ENCODE measurements at places on chromosomes 11 and 22.

DNA sequence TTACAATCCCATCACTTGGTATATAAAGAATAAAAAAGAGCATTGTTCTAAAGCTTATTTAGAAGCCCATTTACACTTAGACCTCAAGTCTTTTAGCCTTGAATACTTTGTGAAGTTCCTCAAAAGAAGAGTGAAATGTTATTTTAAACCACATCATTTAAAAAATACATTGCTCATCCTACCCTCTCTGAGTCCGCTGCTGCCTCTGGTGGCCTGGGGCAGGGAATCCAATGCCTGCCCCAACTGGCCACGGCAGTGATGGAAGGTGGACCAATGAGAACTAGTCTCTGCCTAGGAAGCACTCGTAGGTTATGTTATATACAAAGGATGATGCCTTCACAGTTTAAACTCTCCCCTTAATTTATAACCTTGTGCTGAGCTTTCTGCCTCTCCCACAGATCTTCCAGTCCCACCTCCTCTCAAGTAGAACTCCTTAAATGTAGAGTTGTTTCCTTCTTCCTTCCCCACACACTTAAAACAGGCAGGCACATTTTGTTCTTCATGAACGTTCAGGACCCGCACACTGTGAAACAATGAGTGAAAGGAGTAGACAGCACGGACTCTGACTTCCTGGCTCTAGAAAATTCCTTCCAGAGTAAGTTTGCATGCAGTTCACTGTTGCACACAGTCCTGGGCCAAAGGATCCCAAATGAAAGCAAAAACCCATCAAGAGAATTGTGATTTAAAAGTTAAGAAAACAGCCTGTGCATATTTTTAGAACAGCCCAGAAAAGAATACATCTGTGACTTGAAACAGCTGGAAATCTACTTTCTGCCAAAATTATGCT lies 167.8 kb downstream of the RRAS2 start:
- DNase-seq, result no peak

GRCh38 chr11:117809236-117810055 lies 12.4 kb upstream of the DSCAML1 start:
- no peak for DNase-seq

DNA sequence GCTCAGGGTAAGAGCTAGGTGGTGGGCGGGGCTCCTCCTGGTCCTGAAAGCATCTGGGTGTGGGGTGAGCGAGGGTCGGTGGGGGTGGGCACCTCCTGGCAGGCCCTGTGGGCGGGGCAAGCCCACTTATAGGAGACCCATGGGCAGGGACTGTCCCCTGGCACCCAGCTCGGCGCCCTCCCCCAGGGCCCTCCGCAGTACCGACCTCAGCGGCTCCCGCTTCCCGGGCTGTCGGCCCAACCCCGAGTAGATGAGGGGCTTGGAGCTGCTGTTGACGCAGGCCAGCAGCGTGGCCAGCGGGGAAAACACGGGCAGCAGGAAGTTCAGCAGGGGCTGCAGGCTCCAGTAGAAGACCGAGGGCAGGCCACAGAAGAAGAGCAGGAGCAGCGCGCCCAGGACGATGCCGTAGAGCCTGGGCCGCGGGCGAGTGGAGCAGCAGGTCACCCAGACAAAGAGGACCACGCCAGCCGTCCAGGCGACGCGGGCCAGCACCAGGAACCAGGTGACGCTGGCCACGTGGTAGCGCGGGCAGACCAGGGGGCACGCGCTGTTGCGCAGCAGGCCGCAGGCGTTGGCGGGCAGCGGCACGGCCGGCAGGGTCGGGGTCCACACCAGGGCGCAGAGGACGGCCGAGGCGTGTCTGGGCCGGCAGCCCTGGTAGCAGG lies 663 bp downstream of the MRGPRG start:
- no peak for DNase-seq

GRCh38 chr22:46125816-46126765 lies 24.2 kb upstream of the PPARA start:
- DNase-seq, result no peak

DNA sequence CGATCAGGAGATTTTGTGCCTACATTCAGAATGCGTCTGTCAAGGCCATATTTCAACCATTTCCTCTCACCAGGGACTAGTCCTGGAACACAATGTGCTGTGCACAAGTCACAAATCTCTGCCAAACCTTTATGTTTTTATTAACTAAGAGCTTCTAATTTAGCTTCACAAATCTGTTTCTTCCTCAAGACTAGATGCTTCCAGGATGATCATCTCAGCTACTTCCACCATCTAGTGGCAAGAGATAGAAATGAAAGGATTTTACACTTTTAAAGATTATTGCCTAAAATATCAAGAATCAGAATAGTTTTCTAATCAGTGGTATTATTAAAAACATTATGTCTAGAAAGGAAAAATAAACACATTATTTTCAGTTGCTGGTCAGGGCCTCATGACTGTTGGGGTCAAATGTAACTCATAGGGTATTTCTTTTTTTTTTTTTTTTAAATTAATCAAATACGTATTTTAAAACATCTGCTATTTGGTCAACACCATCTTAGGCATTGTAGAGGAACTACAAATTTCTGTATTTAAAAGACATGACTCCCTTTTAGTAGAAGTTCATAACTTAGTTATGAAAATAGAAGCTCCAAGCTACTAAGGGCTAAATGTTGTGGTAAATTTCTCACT lies 1102.6 kb downstream of the DLG2 start:
- DNase-seq, result no peak

- no peak for DNase-seq
Measured at GRCh38 chr11:57444362-57445121, 15.8 kb upstream of the RTN4RL2 start.

DNA sequence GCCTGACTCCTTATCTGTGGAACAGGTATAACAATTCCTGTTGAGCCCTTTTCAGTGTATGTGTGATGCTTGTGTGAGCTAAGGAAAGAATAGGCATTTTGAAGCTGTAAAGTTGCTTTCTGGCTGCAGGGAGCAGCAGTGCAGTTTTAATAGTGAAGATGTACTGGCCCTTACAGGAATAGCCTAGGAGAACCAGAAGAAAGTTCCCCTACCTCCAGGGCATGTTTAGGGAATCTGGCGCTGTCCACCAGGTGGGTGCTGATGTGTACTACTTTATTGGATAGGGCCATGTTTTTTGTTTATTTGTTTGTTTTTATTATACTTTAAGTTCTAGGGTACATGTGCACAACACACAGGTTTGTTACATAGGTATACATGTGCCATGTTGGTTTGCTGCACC lies 11.5 kb downstream of the BMAL1 start:
- DNase-seq, result no peak

DNA sequence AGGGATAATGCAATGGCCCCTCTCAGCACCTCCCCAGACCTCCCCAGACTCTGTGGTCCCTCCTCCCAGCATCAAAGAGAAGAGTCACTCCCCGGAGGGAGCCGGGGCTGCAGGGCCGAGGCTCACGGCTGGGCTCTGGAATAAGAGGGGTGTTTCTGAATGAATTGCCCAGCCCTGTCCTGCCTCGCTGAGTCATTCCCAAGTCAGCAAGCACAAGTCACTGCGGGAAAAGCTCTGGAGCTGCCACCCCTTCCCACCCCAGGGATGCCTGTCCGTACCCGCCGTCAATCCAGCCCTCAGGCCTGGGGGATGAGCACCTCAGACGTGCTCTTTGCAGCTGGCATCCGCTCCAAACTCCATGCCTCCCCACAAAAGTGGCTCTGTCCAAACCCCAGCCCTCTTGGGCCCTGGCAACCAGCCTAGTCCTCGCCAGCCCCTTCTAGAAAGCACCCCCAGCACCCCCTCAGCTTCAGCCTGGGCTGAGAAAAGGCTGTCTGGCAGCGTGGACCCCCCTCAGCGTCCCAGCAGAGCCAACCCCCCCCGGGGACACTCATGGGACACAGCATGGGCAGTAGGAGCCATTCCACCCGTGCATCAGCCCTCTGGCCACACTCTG lies 22.7 kb downstream of the CELSR1 start:
- no peak for DNase-seq

DNA sequence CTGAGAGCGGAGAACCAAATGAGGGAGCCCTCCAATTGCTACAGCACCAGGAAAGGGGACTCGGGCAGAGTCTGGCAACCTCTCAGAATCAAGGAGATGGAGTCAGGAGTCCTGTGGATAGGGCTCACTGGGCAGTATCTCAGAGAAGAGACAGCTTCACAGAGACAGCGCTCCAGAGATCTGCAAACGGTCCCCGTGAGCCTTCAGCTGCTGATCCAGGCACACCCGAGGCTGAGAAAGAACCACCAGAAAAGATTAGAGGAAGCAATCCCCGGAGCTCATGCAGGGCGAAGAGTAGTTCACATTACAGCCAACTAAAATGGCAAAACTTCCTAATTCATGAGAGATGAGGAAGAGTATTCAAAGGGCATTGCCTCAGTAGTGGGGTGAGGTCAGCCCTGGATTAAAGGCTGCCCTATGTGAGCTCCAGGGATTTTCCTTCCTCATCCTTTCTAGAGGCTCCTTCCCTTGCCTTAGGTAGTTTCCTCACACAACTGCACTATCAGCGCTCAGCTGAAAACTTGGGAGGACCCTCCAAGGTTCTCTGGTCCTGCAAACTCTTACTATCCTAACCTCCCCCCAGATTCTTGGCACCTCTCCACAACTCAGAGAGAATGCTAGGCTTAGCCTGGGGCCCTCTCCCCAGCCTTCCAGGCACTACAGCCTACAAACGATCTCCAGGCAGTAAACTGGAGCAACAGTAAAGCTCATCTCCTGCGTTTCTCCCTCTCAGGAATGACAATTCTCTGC lies 23.7 kb downstream of the SCN4B start:
- DNase-seq, result no peak

- DNase-seq, result no peak
Measured at GRCh38 chr11:65445604-65446445, 23.2 kb downstream of the NEAT1 start.

- DNase-seq, result no peak
Measured at GRCh38 chr11:123585206-123585605, 69.2 kb downstream of the SCN3B start.

GRCh38 chr11:47185305-47186075 lies 744 bp downstream of the PACSIN3 start:
- no peak for DNase-seq

DNA sequence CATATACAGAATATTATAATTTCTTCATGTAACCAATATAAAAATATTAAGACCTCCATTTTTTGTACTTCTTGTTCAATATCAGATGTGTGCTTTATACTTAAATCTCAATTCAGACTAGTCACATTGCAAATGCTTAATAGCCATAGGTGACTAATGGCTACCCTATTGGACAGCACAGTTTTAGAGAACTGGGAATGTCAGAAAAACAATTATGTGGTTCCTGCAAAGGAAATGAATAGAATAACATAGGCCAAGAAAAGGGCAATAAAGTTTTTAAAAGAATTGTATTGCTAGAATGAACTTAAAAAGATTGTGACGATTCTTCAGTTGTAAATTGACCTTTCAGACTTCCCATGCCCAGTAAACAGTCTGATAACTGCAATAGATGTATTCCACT lies 843.0 kb downstream of the METTL15 start:
- no peak for DNase-seq

Measured in effector memory CD4-positive, alpha-beta T cell (primary cell).